ENCODE measurements at places on chromosomes 3 and 15. TPM values are rescaled to one million over a fixed set of nuclear protein-coding genes. Genes with fewer than 3 reads are reported as not detected.

GRCh38 chr3:44960387-44961026, 15.5 kb downstream of the ZDHHC3 start:
- no peak for DNase-seq
- H3K4me1 ChIP-seq: peaks cover 47% of the 10 kb centered on the region
- H3K4me3 ChIP-seq: peak overlapping the region; percentile 16

- no peaks in the 10 kb centered on the region for H3K36me3 ChIP-seq
- peaks cover 70% of the 10 kb centered on the region for H3K4me1 ChIP-seq
- H3K27ac ChIP-seq: peak overlapping the region; percentile 10
- no peak overlapping the region for H3K4me3 ChIP-seq
Observed at GRCh38 chr15:67776600-67776999, 48.7 kb upstream of the SKOR1 start.

The ZNF860 gene
- not detected for total RNA-seq

- H3K27me3 ChIP-seq: peaks cover 1% of the 10 kb centered on the region
- no peak overlapping the region for H3K4me3 ChIP-seq
- no peaks in the 10 kb centered on the region for H3K36me3 ChIP-seq
- DNase-seq: no peak
- no peak overlapping the region for H3K27ac ChIP-seq
- H3K4me1 ChIP-seq: peaks cover 10% of the 10 kb centered on the region
Observed at GRCh38 chr3:156170571-156170970, 50.2 kb downstream of the KCNAB1 start.

DNA sequence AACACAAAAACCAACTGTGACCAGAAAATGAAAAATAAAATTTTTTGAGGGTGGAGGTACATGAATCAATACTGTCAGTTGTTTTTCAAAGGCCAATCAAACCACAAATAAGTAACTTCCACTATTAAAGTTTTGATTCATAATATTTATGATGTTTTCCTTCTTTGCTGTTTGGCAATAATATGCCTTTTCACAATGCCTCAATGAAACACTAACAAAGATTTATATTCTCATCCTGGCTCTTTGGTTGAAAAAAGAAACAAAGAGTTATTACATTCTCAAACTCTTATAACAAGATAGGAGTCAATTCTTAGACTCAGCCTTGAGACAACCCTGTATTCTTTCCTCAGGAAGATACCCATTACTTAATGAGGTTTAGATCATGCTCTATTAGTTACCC, 63.1 kb downstream of the C3orf70 start:
- H3K36me3 ChIP-seq: no peaks in the 10 kb centered on the region
- H3K4me3 ChIP-seq: no peak overlapping the region
- no peak overlapping the region for H3K27ac ChIP-seq
- peaks cover 37% of the 10 kb centered on the region for H3K4me1 ChIP-seq
- peaks cover 7% of the 10 kb centered on the region for H3K27me3 ChIP-seq
- no peak for DNase-seq

- peaks cover 51% of the 10 kb centered on the region for H3K4me1 ChIP-seq
- DNase-seq: no peak
- H3K27me3 ChIP-seq: peaks cover 13% of the 10 kb centered on the region
- no peaks in the 10 kb centered on the region for H3K36me3 ChIP-seq
Observed at GRCh38 chr3:42164656-42165055, 73.5 kb downstream of the TRAK1 start.

DNA sequence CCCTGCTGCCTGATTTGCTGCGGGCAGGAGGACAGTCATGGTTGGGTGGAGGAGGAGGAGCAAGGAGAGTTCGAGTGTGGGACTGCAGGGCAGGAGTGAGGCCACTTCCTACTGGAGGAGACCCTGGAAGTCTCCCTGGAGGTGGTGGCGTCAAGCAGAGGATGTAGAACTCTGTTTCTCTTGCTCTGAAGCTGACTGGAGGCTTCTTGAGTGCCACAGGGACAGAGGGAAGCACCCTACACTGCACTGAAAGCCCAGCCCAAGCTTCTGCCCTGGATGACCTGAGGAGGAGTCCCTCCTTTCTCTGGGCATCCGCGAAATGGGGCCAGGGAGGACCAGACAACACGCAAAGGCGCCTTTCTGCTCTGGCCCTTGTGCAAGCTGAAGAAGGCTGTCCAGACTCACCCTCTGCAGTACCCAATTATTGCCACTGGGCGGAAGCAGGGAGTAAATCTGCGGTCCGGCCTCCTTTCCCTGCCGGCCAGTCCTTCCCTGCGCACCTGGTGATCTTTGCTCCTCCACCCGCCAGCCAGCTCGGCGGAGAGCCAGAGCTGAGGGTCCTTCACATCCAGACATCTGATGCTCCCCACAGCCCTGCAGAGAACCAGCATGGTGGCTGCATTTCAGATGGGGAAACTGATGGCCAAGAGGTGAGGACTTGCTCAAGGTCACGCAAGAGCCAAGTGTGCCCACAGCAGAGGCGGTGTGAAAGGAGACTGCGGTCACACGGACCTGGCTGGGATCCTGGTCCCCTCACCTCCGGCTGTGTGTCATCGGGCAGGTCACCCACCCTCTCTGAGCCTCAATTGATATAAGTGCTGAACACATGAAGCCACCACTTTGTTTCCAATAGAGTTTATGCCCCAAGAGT, 207.1 kb downstream of the TBC1D2B start:
- H3K36me3 ChIP-seq: no peaks in the 10 kb centered on the region
- H3K27ac ChIP-seq: no peak overlapping the region
- H3K27me3 ChIP-seq: peaks cover 11% of the 10 kb centered on the region
- no peak overlapping the region for H3K4me3 ChIP-seq

DNA sequence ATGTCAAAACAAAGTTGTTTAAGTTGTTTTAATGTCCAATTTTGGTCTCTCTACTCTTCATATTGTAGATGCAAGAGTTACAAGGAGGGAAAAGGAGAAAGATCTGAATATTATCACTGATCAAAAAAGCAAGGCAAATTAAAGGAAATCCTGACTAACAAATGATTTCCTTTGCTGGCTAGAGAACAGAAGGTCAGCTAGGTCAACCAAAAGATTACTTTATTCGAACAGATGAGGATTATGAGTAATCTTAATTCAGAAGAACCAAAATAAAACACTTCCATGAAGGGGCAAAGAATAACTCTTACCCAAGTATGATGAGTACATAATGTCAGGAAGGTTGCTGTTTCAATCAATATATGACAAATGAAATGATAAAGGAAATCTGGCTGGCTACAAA, 33.8 kb downstream of the CPNE4 start:
- no peak overlapping the region for H3K4me3 ChIP-seq
- no peak overlapping the region for H3K27ac ChIP-seq
- no peaks in the 10 kb centered on the region for H3K4me1 ChIP-seq

The ACY1 gene
- 13.2 TPM for total RNA-seq

The PIERCE2 gene
- 1.9 TPM for total RNA-seq

DNA sequence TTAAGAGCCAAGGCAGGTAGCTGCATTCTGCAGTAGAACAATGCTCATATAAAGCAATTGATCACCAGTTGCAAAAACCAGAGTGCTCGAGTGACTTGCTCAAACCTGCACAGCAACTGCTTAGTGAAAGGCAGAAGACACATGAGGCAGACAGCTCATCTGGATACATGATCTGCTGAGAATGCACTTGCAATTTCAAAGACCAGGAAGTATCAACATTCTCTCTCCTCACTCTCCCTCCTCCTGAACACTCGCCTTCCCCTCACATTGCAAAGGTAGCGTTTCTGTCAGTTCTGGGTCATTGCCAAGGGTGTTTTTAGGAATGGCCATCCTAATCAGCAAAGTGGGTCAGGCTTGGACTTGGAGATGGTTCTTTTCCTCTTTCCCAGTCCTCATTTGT, 61.0 kb downstream of the BFSP2 start:
- H3K36me3 ChIP-seq: no peaks in the 10 kb centered on the region
- peaks cover 5% of the 10 kb centered on the region for H3K27me3 ChIP-seq
- no peak overlapping the region for H3K4me3 ChIP-seq
- H3K4me1 ChIP-seq: peaks cover 7% of the 10 kb centered on the region
- no peak overlapping the region for H3K27ac ChIP-seq
- no peak for DNase-seq

DNA sequence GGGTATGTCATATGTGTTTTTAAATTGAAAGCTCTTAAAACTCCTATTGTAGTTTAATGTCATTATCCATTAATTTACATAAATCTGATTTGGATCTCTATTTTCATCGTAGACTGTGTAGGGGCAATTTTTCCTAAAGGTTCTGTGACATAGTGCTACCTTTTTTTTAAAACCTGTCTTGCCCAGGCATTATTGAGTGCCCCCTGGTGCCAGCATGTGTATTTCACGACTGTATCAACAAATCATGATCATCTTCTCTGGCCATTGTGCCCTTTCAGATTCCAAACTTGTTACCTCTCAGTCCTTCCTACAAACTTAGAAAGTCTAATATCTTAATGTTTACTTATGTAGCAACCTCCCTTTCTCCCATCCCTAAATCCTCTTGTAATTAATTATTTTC, 97.2 kb upstream of the FLNB start:
- H3K4me1 ChIP-seq: no peaks in the 10 kb centered on the region
- DNase-seq: no peak
- no peak overlapping the region for H3K27ac ChIP-seq
- H3K4me3 ChIP-seq: no peak overlapping the region
- H3K27me3 ChIP-seq: no peaks in the 10 kb centered on the region

The BOC gene
- total RNA-seq: 32.9 TPM

DNA sequence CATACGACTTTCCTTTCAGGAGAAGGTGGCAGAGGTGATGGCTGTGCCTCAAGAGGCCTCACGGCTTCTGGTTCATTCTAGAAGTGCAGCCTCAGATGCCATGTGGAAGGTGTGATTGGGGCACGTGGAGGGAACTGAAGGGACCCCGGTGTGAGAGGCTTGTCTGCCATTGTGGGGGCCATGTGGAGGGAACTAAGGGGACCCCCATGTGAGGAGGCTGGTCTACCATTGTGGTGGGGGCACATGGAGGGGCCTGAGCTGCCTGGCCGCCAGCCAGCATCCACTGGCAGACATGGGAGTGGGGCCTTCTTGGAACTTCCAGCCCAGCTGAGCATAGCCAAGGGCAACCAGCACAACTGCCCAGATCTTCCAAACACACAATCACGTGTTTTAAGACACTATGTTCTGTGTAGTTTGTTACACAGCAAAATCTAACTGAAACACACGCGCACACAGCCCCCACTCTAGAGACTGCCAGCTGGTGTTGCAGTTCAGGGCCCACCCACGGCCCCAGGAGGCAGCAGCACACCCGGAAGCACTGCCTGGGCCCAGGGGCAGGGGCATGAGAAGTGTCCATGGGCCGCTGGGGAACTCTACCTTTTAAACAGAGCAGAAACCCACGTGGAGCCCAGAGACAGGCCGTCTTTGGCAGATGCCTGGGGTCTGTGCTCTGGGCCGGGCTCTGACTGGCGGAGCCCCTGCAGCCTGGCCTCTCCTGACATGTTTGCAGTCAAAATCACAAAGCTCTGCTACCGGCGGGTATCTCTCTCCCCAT, 66.8 kb downstream of the IQSEC1 start:
- no peak for DNase-seq
- H3K4me3 ChIP-seq: peak overlapping the region; percentile 59
- H3K36me3 ChIP-seq: no peaks in the 10 kb centered on the region
- peaks cover 11% of the 10 kb centered on the region for H3K27me3 ChIP-seq
- H3K27ac ChIP-seq: peak overlapping the region; percentile 70

DNA sequence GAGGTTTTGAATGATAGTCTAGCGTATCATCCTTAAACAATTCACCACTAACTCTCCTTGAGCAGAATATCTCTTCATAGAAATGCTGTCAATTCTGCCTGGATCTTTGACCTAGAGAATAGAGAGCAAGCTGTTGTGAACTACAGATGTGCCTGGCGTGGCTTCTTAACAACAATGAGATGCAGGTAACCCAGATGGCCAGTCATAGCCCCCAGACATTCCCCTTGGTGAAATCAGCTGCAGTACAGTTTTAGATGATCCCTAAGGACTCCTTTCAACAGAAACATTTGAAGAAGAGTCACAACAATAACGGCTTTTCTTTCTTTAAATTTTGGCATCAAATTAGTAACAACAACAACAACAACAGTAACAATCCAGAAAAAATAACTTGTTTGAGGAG, 1041.3 kb downstream of the ROBO1 start:
- peaks cover 60% of the 10 kb centered on the region for H3K4me1 ChIP-seq
- peak; percentile 32 for DNase-seq
- peaks cover 10% of the 10 kb centered on the region for H3K27me3 ChIP-seq
- H3K4me3 ChIP-seq: peak overlapping the region; percentile 78
- H3K27ac ChIP-seq: peak overlapping the region; percentile 93

The OXSM gene
- 9.3 TPM for total RNA-seq

DNA sequence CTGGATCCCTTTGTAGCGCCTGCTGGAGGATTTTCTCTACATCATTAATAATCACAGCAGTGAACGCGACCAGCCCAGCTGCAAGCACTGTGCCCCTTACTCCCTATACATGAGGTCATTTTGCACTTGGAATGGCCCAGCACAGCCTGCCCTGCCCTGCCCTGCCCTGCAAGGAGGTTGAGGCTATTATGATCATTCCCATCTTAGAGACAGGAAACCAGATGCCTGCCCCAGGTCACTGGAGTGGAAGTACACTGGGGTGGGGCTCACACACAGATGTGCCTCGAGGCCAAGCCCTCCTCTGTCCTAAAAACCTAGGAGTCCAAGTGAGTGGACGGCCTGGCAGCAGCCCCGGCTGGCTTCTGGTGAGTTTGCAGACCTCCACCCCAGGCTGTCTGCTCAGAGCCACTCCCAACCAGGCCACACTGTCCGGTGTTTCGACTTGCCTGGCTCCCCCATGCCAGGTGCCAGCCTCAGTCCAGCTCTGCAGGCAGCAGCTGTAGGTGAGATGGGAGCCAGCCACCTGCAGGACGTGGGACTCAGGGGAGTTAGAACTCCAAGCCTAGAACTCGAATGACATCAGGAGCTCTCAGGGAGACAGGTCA, 30.4 kb upstream of the SEC61A1 start:
- no peaks in the 10 kb centered on the region for H3K36me3 ChIP-seq
- no peaks in the 10 kb centered on the region for H3K27me3 ChIP-seq
- no peak overlapping the region for H3K27ac ChIP-seq
- H3K4me1 ChIP-seq: no peaks in the 10 kb centered on the region
- H3K4me3 ChIP-seq: no peak overlapping the region

DNA sequence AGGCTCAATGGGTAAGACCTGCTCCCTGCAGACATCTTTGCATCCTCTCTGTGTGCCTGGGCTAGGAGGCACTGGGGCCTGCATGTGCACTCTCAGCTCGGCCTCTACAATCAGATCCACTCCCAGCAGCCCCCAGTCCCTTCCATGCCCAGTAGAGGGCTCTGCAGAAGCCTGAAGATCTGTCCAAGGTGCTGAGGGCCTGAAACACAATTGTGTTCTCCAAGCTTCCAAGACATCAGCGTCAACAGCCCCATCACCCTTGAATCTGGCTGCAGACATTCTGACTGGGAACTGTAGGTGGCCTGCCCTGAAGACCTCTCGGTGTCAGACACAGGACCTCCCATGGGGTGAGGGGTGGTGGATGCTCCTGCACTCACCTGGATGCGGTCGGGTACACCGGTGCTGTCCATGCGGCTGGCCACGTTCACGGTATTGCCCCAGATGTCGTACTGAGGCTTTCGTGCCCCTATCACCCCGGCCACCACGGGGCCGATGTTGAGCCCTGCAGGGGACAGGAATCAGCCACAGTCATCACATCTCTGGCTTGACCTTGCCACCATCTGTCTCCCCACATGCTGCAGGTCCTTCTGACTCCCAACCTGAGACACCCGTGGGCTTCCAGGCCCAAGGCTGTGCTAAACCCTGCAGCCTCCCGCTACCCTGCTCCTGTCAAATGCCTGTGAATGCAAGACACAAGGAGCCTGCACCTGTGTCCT, 84.7 kb downstream of the SEC22A start:
- no peak overlapping the region for H3K4me3 ChIP-seq
- no peak overlapping the region for H3K27ac ChIP-seq
- H3K36me3 ChIP-seq: peaks cover 6% of the 10 kb centered on the region
- H3K27me3 ChIP-seq: peaks cover 9% of the 10 kb centered on the region
- peak; percentile 50 for DNase-seq
- H3K4me1 ChIP-seq: peaks cover 19% of the 10 kb centered on the region
